ENCODE measurements at places on chromosomes 16 and 17. TPM values are rescaled to one million over a fixed set of nuclear protein-coding genes. Genes with fewer than 3 reads are reported as not detected.

- peaks cover 33% of the 10 kb centered on the region for H3K27me3 ChIP-seq
- no peak for DNase-seq
- peaks cover 25% of the 10 kb centered on the region for H3K4me1 ChIP-seq
- H3K27ac ChIP-seq: no peak overlapping the region
Observed at GRCh38 chr17:72592967-72593325, 472.1 kb downstream of the SOX9 start.

- no peaks in the 10 kb centered on the region for H3K27me3 ChIP-seq
- H3K27ac ChIP-seq: no peak overlapping the region
- no peak overlapping the region for H3K4me3 ChIP-seq
- no peaks in the 10 kb centered on the region for H3K36me3 ChIP-seq
- no peak for DNase-seq
Observed at GRCh38 chr16:56270828-56271227, 79.5 kb downstream of the GNAO1 start.

DNA sequence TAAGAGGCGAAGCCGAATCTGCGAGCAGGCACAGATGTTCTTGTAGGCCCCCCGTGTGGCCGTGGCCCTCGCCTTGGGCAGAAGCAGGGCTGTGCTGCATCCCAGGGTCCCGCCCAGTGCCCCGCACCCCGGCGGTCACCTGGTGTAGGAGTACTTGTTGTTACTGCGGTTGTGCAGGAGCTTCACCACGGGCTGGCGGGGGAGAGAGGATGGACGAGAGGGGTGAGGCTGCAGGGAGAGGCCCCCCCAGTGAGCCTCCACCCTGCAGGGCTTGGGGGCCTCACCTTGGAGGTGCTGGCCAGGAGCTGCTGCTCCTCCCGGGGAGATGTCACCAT lies 11.4 kb downstream of the ASPHD1 start:
- no peaks in the 10 kb centered on the region for H3K27me3 ChIP-seq
- peaks cover 5% of the 10 kb centered on the region for H3K4me1 ChIP-seq
- H3K4me3 ChIP-seq: no peak overlapping the region
- no peak for DNase-seq

DNA sequence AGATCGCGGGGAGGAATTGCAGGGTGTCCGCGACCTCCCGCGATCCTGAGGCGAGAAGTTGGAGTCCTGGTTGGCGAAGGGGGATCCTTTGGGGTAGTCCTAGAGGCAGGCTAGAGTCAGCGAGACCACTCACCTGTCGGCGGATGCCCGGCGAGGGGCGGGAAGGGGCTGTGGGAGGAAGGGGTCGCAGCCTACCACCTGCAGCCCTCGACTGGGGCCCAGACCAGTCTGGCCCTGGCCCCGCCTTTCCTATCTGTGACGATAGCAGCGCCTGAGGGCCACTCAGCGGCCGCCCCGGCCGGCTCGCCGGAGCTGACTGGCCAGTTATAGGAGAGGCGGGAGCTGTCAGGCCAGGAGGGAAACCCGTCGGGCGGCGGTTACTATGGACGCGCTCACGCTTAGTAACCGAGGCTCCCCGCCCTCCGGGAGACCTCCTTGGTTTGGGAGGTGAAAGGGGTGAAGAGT lies at the start of gene TEKT3:
TEKT3 (minus strand) TSS at position 213 of the 465 bp plus-strand sequence. CDS start 10,012 bp downstream, outside the sequence.
- H3K27ac ChIP-seq: no peak within 1 kb of the TSS
- peaks cover 7% of the 10 kb centered on the region for H3K36me3 ChIP-seq
- H3K4me1 ChIP-seq: peaks cover 10% of the 10 kb centered on the region
- peak within 1 kb of the TSS; percentile 84 for H3K4me3 ChIP-seq

The KRTAP4-5 gene
- total RNA-seq: not detected
